ENCODE measurements at places on chromosomes 3 and 15. TPM values are rescaled to one million over a fixed set of nuclear protein-coding genes. Genes with fewer than 3 reads are reported as not detected.
A peak's percentile ranks its signal among the peaks of the same experiment; 100 is the strongest.

MB21D2 gene
- 9.2 TPM for total RNA-seq

- DNase-seq: no peak
These were observed 61.7 kb upstream of the CDIN1 start for GRCh38 chr15:36517758-36518157.

DNA sequence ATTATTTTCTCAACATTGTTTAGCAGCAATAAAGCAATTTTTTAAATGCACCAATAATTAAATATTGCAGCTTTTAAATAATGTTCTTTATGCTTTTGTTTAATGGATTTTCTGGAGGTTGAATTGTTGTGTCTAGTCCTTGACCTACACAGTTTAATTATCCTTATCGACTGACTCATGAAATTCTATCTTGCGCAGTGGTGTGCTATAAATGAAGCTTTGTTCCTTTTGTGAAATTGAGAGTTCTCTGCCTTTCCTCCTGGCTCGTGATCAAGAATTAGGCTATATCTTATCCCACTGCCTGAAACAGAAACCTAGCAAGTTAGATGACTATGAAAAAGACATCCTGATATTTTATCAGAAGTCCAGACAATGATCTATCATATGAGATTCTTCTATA, 37.0 kb upstream of the PIK3R4 start:
- no peak for DNase-seq

DNA sequence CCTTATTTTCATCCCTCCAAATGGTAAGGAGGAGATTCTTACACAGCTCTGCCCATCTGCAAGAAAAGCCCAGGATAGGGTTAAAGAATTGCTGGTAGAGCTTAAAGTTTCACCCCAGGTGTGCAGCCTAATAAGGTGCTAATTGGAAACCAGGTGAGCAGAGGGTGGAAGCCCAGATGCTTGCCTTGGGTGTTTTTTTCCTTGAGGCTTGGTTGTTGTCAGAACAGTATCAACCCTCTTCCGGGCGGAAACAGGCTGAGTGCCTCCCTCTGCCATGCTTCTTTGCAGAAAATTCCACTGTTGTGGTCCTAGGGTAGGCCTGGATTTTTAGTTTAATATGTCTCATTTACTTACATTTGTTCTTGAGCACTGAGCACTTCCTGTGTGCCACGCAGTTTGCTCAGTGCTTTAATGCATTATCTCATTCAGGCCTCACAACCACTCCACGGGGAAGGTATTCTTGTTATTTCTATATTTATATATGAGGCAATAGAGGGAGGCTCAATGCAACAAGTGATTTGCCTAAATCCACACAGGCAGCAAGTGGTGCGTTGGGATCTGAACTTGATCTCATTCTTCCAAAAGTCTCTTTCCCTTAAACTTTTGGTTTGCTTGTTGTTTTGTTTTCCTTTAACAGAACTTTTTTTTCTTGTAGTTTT, 115.0 kb upstream of the LRIG1 start:
- DNase-seq: no peak

- DNase-seq: peak; percentile 91
These were observed 109.6 kb upstream of the LMOD3 start for GRCh38 chr3:69231929-69232440.
